Renal pelvis (tissue), 12 donors: ENCODE measurements at places on chromosomes 11 and 22.

DNA sequence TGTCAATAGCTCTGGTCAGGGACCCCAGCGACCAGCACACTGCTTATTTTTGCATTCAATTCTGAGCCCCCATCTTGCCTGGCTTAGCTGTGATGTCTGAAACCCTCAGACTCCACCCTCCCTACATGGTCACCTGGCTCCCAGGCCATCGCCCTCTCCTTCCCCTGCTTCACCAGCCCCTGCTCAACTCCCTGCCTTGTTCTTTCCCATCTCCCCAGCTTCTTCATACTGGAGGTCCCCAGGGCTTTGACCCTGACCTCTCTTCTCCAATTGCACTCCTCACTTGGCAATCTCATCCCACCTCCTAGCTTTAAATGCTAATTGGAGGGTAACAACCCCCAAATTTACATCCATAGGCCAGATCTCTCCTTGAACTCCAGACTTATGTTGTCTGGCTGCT lies 84.3 kb upstream of the GNAZ start:
- DNase-seq, result no peak

- DNase-seq, result no peak
Measured at GRCh38 chr11:112082729-112083128, 3.8 kb downstream of the TIMM8B start.

DNA sequence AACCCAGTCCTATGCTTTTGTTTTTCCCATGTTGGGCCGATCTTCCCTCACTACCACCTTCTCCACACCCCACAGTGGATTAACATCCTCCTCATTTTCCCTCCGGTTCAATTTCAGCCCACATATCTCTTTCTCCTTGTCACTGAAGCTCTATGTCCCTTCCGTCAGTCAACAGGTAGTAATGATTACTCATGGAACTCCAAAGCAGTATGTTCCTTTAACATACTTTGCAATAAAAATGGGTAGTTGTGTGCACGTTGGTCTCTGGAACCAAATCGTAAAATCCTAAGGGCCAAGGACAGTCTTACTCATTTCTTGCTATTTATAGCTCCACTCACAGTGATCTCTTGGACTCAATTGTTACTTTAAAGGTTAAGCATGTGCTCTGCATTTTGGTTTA lies 20.2 kb downstream of the AMOTL1 start:
- no peak for DNase-seq

DNA sequence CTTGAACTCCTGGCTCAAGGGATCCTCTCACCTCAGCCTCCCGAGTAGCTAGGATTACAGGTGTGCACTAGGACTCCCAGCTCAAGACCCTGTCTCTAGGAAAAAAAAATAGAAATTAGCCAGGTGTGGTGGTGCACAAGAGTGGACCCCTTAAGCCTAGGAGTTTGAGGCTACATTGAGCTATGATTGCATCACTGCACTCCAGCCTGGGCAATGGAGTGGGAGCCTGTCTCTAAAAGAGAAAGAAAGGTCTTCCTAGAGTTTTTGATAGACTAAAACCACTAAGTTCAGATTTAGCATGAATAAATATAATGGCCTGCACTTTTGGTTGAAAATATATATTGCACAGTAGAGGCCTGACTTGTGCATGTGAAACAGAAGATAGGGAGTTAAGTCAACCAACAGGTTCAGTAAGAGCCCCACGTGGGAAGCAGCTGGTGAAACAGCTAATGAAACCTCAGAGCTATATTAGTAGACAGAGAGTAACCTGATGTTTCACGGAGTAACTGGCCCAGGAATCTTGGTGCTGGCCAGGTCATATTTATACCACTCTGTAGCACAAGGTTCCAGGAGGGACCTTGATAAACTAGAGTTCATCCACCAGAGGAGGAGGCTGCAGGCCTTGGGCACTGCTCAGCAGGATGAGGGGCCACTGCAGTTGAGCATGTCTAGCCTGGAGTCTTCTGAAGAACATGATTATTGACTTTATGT lies 4.6 kb upstream of the MICAL3 start:
- no peak for DNase-seq

DNA sequence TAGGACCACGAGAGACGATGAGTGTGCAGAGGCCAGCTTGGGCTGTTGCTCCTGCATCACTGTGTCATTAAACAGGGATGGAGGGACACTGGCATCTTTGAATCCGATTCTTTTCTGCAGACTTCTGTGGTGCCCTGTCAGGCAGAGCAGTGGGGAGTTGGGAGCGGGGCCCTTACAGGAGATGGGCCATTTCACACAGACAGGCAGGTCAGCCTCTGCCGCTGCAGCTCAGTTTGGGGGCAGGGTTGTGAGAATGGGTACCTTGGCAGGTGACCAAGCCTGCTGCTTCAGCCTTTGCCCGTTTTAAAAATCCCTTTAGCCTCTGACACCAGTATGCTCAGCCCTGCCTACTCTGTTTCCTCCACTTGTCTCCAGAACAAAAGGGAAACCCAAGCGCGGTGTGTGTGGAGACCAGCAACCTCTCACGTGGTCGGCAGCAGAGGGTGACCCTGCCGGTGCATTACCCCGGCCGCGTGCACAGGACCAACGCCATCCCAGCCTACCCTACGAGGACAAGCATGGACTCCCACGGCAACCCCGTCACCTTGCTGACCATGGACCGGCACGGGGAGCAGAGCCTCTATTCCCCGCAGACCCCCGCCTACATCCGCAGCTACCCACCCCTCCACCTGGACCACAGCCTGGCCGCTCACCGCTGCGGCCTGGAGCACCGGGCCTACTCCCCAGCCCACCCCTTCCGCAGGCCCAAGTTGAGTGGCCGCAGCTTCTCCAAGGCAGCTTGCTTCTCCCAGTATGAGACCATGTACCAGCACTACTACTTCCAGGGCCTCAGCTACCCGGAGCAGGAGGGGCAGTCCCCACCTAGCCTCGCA lies 12.6 kb downstream of the C22orf31 start:
- DNase-seq, result no peak

DNA sequence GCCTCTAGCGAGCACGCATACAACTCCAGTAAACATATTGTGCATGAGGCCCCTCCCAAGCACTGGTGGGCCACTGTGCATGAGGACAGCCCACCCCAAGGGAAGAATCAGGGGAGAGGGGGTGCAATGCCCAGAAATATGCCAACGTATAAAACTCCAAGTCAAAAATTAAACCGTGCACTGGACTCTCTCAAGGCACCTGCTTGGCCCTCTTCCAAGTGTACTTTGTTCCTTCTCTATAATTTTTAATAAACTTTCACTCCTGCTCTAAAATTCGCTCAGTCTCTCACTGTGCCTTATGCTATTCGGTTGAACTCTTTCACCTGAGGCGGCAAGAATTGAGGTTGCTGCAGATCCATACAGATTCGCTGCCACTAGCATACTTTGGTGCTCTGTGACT lies 465.3 kb upstream of the TENM4 start:
- no peak for DNase-seq

DNA sequence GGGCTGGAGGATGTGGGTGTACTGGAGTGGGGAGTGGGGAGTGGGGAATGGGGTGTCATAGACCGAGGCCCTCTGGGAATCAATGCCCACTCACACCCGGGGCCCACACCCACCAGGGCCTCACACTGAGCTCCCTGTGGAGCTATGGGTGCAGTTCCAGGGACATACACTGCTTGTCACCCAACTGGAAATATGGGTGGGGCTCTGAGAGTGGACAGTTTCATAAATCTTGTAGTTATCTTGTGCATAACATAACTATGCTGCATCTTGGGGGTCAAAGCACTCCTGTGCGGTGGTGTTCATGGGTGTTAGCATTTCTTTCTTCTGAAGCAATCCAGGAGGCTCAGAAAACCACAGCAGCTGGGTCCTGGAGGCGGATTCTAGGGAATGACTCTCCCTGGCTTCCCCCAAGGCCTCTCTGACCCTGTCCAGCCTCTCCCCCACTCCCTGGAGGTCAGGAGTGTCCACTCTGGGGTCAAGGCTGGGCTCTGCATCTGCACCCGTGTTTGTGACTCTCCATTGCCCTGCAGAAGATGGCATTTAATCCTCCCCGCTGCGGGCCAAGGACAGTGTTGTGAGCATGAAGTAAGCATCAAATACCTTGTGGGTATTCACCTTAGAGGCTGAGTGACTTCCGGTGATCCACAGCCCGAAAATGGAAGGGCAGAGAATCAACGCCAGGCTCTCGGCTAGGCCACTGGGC lies 172.5 kb downstream of the CTTN start:
- no peak for DNase-seq

DNA sequence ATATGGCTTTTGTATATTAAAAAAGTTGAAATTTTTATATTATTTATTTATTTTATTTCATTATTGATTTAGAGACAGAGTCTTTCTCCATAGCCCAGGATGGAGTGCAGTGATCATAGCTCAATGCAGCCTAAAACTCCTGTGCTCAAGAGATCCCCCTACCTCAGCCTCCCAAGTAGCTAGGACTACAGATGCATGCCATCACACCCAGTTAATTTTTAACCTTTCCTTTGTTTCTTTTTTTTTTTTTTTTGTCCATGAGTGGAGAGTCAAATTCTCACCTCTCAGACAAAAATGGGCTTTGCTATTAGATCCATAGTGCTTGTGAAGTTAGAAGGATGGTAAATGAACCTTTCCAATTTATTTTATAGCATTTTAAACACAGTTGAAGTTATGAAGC lies 182.5 kb downstream of the SOX6 start:
- no peak for DNase-seq

- DNase-seq, result peak; percentile 84
Measured at GRCh38 chr22:42169055-42169469, 38.5 kb upstream of the CYP2D6 start.

DNA sequence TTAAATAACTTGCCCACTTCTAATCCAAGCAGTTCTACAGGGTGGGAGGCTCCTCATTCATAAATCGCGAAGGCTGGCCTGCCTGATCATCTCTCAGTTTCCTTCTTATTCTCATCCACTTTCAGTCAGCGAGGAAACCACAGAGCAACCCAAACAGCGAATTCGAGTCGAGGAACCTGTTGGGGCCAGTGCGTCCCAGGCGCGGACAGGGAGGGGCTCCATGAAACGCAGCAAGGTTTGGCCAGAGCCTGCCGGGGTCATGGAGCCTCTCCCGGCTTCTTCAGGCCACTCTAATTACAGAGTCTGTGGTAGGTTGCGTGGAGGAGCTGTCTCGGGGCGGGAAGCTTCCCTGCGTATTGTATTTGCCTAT lies 741 bp upstream of the NAV2 start:
- DNase-seq, result no peak

- DNase-seq, result no peak
Measured at GRCh38 chr11:70040869-70041501, 37.1 kb upstream of the ANO1 start.

GRCh38 chr22:44050766-44051355 lies 26.8 kb downstream of the PARVB start:
- no peak for DNase-seq

- no peak for DNase-seq
Measured at GRCh38 chr11:41383768-41384167, 75.7 kb downstream of the LRRC4C start.

DNA sequence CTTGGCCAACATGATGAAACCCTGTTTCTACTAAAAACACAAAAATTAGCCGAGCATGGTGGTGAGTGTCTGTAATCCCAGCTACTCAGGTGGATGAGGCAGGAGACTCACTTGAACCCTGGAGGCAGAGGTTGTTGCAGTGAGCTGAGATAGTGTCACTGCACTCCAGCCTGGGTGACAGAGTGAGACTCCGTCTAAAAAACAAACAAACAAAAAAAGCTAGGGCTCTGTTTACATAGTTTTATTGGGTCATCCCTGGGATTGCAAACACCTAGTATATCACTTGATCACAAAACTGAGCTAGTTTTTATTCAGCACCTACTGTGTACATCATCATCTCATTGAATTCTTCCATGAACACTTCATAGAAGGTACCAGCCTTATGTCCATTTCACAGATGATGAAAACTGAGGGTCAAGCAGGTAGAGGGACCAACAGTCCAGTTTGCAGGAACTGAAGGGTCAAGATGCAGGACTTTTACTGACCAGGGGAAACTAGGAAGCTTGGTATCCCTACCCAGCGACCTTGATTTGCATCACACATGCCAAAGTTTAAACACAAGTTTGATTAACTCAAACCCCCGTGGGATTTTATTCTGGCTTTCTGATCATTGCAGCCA lies 9.2 kb upstream of the MRTFA start:
- no peak for DNase-seq
